Stimulated activated CD8-positive, alpha-beta memory T cell treated with anti-CD3 and anti-CD28 coated beads, Interleukin-2, amount 100 ng/mL, for 48 hours (primary cell): ENCODE measurements at places on chromosomes 16 and 17.
A peak's percentile ranks its signal among the peaks of the same experiment; 100 is the strongest.

DNA sequence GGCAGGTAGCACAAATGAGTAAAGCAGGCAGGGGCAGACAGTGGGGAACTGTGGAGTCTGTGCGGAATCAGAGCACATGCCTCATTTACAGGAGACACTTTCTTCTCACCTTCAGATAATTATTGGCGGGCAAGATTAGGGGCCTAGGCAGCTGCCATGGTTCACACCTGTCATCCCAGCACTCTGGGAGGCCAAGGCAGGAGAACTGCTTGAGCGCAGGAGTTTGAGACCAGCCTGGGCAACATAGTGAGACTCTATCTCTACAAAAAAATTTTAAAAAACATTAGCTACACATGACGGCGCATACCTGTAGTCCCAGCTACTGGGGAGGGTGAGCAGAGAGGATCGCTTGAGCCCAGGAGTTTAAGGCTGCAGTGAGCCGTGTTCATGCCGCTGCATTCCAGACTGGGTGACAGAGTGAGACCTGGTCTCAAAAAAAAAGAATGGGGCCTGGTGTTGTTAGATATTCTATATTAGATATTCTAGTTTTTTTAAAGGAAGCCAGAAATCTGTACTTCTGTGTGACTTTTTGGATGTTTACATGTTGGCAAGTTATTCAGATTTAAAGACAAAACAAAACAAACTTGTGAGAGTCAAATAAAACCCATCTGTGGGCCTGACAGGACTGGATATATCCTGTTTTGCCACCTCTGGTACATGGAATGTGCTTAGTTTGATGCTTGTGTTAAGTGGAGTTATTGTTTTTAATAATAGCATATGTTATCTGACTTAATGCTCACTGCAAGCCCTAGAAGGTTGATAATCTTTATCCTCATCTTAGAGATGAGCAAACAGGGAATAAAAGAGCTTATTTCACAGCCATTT, 4.9 kb upstream of the LPCAT2 start:
- no peak for DNase-seq

- DNase-seq, result no peak
Observed at GRCh38 chr17:53628011-53628410, 194.7 kb upstream of the KIF2B start.

GRCh38 chr17:72699545-72699944, 392.9 kb downstream of the SLC39A11 start:
- DNase-seq, result no peak

- no peak for DNase-seq
Observed at GRCh38 chr16:19776565-19776964, 58.5 kb downstream of the IQCK start.

DNA sequence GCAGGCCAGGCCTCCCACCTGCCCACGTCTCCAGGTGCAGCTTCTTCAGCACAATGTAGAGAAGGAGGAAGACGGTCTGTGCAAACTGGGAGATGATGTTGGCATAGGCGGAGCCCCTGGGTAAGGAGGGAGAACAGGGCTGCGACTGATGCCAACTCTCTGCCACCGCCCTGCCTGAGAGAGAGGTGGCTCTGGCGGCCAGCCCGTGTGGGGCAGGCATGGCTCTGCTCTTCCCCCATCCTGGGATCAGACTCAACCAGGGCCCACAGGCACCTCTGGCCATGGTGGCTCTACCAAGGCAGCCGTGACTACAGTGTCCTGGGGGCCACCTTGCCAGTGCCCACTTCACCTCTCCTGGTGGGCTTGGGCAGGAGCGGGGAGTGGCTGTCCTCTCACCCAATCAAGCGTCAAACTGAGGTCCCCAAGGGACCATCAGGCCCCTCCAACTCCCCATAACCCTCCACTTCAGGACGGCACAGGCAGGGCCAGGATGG, 8.6 kb downstream of the SLC47A2 start:
- no peak for DNase-seq

DNA sequence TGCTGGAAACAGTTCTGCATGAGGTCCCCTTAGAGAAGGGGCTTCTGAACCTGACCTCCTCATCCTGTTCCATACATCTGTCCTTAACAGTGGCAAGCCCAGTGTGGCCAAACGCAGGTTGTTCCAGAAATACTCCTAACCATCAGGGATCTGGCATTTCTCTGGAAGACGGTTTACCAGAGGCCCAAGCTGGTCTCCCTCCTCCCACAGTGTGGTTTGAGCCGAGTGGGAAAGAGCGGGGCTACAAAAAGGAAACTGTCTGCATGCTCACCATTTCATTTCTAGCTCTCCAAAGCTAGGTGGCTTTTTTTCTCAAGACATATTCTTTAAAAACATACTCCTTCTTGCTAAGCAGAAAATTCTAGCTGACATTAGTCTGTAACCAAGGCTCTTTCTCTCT, 6.0 kb downstream of the MXRA7 start:
- DNase-seq, result no peak

- DNase-seq, result peak; percentile 15
Observed at GRCh38 chr16:15672514-15673167, 22.6 kb downstream of the NDE1 start.

GRCh38 chr16:54509456-54509855, 222.9 kb upstream of the IRX3 start:
- no peak for DNase-seq

- DNase-seq, result no peak
Observed at GRCh38 chr17:80781211-80781610, 210.4 kb upstream of the CHMP6 start.

DNA sequence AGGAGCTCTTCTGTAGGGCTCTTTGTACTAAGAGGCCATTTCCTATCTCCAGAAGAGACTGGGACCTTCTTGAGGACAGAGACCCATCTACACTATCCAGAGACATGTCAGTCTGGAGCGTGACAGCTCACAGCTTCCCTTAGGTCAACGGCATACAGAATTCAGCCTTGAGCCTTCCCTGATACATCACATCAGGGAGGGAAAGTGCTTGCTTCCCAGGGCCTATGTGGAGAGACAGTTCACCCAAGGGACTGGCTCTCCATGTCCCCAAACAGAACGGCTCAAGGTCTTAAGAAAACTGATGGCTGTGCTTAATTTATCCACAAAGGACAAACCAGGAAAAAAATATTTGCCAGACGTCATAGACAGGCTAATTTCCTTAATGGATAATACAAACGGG, 7.7 kb downstream of the CENPV start:
- no peak for DNase-seq
